PC-9 (cell line): ENCODE measurements at places on chromosomes 13 and 19. TPM values are rescaled to one million over a fixed set of nuclear protein-coding genes. Genes with fewer than 3 reads are reported as not detected.
A peak's percentile ranks its signal among the peaks of the same experiment; 100 is the strongest.

GRCh38 chr19:33883859-33884519 lies 87.3 kb downstream of the KCTD15 start:
- DNase-seq = no peak

DNA sequence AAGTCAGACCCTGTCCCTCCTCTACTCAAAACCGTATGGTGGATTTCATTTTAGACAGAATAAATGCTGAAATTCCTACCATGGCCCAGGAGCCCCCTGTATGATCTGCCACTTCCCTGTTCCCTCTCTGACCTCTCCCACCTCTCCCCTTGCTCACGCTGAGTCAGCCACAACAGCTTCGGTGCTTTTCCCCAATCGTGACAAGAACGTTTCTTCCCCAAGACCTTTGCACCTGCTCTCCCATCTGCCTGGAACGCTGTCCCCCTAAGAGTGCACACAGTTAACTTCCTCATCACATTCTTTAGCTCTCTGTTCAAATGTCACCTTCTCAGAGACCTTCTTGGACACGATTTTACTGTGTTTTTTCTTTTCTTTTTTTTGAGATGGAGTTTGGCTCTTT lies 2.3 kb downstream of the VRK3 start:
- DNase-seq = no peak

DNA sequence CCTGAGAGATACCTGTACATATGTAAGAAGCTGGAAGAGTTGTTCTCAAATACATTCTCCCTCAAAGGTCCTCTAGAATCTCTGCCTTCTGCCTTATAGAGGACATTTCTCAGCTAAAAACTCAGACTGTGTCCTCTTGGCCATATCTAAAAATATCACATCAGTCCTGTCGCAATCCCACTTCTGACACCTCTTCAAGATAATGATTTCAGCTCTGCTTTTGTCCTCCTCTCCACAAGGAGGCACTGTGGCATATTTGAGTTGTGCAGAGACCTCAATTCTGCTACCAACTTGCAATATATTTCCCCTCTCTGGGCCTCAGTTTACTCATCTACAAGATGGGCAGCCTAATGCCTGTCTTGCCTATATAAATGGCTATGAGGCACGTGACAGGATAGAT lies 16.6 kb downstream of the ADAMTS10 start:
- DNase-seq = no peak

DNA sequence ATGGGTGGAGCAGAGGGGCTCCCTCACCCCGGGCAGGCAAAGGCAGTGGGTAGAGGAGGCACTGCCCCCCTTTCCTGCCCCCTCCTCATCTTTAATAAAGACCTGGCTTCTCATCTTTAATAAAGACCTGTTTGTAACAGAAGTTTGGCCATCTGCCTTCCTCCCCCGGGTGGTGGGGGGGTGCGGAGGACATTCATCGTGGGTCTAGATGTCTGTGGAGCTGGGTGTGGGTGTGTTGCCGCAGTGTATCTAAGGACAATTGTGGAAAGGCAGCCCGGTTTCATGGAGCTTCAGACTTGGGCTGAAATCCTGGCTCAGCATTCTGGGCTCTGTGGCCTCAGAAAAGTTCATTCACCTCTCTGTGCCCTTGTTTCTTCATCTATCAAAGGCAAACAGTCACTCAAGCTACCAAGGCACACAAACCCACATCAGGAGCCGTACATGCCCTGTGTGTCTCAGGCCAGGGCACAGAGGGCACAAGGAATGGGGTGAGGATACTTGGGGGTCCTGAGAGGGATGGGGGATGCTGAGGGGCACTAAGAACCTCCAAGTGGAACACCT lies 8.8 kb upstream of the SWSAP1 start:
- no peak for DNase-seq

DNA sequence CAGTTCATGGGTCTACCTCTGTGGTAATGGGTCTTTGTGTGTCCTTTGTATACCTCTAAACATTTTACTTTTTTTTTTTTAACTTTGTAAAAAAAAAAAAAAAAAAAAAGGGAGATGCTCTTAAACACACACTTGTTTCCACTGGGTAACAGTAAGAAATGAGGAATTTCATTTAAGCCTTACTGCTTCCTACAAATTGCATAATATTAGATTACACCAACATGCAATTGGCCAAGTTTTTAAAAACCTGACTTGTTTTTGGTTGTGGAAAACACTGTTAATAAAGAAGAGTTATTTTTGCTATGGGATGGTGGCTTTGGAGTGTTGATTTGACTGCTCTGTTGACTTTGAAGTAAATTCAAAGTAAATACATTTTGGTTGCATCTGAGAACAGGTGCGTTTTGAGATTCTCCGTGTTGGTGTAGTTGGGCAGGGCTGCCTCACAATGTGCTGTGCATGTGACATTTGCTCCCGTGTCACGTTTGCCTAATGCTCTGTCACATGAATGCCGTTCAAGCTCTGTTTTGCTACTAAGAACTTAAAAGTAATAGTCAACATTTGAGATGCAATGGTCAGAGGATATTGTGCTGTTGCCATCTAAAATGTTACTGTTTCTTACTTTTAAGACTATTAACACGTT lies 202.4 kb downstream of the LMO7 start:
- no peak for DNase-seq

- DNase-seq = no peak
These were observed 8.7 kb downstream of the RPL36 start for GRCh38 chr19:5698635-5699422.

DNA sequence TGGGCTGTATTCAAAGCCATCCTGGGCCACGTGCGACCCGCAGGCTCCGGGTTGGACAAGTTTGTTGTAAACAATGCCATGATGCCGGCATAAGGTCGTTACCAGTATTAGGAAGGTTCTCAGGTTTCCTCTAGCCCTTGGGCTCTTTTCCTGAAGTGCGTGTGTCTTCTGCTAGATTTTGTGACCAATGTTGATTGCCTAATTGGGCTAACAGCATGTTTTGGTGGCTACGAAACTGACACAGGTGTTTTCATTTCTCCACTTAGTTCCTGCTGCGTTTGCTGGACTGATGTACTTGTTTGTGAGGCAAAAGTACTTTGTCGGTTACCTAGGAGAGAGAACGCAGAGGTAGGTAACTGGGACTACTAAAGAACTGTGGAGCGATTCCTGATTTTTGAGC lies 20.3 kb downstream of the ALOX5AP start:
- no peak for DNase-seq

GRCh38 chr19:4385291-4386040 lies 14.9 kb downstream of the SH3GL1 start:
- DNase-seq = no peak

DNA sequence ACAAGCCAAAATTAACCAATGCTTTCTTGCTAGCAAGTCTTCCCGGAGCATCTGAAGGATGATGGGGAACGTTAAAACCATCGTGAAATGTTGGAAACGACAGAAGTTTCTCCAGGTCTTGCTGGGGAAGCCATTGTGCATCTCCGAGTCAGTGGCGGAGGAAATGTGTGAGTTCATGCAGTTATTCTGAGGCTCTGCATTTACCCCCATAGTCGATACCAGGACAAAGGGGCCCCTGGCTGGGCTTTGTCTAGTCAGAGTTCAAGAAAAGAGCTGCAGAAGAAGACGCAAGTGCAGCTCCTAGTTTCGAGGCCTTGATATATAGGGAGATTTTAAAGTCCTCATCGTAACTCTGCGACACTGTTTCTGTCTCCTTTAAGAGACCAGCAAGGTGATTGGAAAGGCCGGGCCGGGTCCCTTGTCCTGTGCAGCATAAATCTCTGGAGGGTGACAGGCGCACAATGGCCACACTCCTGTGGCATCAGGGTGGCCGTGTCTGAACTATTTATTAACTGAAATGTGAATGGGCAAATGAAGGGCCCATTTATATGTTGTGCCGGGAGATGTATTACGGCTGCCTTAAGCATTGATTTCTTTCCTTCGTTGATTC lies 172.0 kb downstream of the TEX29 start:
- DNase-seq = no peak

DNA sequence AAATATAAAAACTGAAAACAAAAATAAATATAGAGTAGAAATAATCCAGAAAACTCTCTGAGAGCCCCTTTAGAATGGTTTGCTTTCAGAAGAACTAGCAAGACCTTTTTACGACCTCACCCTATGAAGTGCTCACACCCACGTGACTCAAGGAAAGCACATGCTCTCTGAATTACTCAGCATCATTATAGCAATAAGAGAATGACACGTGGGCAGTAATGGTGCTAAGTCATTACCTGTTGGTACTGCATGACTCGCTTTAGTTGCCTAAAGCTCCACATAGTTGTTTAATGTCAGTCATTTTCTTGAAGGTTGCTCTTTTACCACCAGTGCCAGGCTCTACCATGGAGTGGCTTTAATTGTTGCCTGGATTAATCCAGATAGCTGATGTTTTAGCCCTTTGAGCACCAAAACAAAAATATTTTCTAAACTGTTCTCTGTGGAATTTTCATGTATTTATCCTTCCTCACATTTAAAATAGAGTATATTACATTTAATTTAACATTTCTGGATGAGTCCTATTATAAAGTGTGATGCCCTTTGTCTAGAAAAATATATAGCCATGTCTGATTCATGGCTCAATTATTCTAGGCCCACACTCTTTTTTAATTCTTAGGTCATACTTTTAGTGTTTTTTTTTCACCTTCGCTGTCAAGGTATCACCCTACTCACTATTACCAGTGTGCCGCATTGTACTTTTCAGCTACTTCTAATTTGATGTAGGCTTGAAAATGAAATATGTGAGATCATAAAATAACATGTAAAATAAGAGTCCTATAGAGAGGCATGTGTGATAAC lies 56.8 kb downstream of the THSD1 start:
- no peak for DNase-seq

GRCh38 chr19:29767039-29767735 lies 44.6 kb upstream of the CCNE1 start:
- DNase-seq = no peak

DNA sequence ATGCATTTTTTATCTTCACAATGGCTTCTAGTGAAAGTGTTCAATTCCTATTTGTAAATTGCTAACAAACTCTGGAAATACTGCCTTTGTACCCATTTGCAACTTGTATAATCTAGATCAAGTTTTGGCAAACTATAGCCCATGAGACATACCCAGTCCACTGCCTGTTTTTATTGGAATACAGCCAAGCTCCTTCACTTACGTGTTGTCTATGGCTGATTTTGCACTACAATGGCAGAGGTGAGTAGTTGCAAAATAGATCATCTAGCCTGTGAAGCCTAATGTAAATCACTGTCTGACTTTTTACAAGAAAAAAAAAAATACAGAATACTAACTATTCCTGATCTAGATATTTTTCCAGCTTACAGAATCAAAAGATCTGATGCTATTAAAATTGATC lies 37.1 kb downstream of the DZIP1 start:
- DNase-seq = no peak

DNA sequence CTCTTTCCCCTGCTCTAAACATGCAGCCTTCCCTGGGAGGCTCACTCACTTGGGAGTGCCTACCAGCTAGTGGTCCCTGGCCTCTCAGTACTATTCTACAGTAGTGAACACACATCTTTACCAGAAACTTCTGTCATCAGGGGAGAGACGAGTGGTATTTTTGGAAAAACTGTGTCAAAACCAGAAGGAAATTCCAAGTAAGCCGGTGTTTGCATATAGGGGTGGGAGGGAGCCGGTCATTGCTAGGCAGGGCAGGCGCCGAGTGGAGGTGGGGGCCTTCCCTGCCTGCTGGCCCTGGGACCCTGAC lies 7.0 kb downstream of the RPS9 start:
- DNase-seq = no peak

DNA sequence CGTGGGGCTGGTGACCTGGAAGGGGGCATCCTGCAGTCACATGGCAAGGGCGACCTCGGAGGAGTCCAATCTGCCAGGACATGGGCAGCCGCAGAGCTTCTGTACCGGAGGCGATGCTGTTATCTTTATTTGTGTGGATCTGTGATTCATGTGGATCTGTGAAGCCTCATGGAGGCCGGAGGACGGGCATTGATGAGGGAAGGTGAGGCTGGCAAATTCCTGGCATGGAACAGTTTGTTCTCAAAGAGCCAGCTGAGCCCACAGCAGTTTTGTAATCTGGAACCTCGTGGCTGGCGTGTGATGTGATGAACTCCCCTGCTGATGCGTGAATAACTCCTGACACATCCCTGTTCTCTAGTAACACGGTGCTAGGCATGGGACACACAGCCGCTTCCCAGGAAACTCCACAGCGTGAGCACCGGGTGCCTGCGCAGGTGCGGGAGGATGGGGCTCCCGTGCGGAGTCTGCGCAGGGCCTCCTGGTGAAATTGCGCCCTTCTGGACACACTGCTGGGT lies 40.4 kb downstream of the ATP11A start:
- no peak for DNase-seq

- peak; percentile 55 for DNase-seq
These were observed 3.1 kb upstream of the BCL3 start for GRCh38 chr19:44745341-44745831.

- DNase-seq = peak; percentile 40
These were observed 47.7 kb upstream of the USPL1 start for GRCh38 chr13:30569901-30570576.

DNA sequence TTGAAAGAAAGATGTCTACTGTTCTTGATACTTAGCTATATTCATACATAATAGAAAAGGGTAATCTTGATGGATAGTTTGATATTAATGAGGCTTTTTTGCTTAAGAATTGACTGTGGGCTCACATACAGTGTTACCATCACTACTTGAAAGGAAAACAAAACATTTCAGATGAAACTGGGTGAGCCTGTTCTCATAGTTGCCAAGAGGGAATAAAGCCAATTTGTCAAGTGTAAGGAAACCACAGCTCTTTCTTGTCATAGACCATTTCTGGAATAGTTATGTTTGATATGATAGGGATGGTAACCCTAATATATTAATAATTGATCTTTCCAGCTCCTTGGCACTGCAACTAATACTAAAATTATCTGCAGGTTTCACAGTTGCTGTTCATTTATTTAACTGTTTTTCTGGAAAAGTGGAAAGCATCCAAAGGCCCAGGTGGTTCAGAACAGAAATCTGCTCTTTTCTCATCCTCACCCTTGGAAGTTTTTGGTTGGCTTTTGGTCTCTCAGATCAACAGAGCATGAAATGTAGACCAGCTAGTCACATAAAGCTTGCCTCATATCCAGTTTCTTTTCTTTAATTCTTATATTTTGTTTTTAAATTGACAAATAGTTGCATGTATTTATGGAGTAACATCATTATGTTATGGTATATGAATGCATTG lies 43.2 kb downstream of the ARHGEF7 start:
- DNase-seq = no peak

The AKT2 gene
- 144 and 149 TPM in 2 replicates for total RNA-seq

The CRLF1 gene
- 0.46 and 2.8 TPM in 2 replicates for total RNA-seq

The SIGLEC12 gene
- total RNA-seq = not detected in 2 replicates

The ZNF234 gene
- 6.0 and 8.6 TPM in 2 replicates for total RNA-seq

The OR7A5 gene
- total RNA-seq = not detected in 2 replicates

The ACP5 gene
- total RNA-seq = 3.5 and 6.6 TPM in 2 replicates

The ZNF701 gene
- total RNA-seq = 22.1 and 24.2 TPM in 2 replicates

The KLK6 gene
- total RNA-seq = 490 and 581 TPM in 2 replicates

The DZIP1 gene
- total RNA-seq = not detected in 2 replicates
